BJ (cell line): ENCODE measurements at places on chromosomes 1 and 21.

GRCh38 chr1:159895836-159896545 is 4.0 kb downstream of the CFAP45 start:
- DNase-seq, result no peak

DNA sequence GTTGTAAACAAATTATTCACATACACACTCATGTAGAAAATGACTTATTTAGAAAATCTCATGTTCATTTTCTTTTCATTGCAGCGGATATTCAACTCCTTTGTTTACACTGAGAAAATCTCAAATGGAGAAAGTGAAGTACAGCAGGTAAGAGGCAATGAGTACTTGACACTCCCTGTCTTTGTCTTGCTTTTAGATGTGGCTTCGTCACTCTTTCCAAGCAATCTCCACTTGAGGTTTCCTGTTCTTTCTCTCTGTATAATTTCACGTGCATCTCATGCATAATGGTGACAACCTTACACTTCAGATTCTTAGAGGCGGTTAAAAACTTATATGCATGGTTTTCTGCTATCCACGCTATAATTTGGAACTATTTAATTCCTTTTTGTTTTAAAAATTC is 80.6 kb downstream of the CACHD1 start:
- no peak for DNase-seq

- DNase-seq, result no peak
Observed at GRCh38 chr1:63405021-63405420, 37.6 kb downstream of the ALG6 start.

- no peak for DNase-seq
Observed at GRCh38 chr1:20212685-20213331, 26.5 kb upstream of the PLA2G2C start.

DNA sequence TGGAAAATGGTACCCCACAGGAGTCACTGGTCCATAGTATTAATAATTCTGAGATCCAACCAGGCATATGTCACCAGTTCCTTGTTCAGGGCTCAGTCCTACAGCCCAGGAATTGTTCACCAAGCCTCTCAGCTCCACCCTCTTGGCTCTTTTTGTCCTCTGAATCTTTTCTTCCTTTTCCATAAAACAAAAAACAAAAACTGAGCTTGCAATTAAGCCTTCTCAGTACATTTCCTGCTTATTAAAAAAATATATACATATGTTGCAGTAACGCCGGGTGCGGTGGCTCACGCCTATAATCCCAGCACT is 23.4 kb upstream of the KIF1B start:
- DNase-seq, result no peak

GRCh38 chr21:28754127-28754611 is 238.5 kb downstream of the LTN1 start:
- peak; percentile 91 for DNase-seq

DNA sequence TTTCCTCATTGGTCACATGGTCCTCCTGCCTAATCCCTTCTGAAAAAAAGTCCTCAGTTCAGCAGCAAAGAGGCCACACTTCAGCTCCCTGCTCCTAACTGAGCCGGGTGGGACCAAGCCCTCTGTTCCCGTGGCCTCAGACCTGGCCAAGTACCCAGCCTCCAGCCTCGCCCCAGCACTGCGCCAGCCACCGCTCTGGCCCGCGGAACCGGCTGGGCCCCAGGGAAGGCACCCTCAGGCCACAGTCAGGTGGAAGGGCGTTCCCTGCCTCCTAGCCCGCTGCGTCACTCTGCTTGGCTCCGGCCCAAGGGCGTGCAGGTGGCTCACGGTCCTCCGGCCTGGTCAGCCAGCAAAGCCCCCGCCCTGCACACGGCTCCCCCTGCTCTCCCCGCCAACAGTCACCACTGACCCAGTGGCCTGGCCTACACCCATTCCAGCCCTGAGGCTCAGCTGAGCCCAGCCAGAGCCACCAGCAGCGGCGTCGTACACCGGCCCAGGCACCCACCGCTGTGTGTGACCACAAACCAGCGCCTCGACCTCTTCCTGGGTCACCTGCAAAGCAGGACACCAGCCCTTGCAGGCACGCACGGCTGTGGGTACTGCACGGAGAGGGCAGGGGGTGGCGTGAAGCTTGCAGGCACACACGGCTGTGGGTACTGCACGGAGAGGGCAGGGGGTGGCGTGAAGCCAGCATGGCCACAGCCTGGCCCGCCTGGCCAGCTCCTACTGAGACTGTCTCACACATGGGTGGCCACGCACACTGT is 19.4 kb downstream of the NADK start:
- DNase-seq, result no peak

GRCh38 chr1:223831755-223832636 is 13.8 kb downstream of the TP53BP2 start:
- DNase-seq, result peak; percentile 62

- peak; percentile 17 for DNase-seq
Observed at GRCh38 chr1:93437976-93438605, 9.8 kb upstream of the FNBP1L start.

DNA sequence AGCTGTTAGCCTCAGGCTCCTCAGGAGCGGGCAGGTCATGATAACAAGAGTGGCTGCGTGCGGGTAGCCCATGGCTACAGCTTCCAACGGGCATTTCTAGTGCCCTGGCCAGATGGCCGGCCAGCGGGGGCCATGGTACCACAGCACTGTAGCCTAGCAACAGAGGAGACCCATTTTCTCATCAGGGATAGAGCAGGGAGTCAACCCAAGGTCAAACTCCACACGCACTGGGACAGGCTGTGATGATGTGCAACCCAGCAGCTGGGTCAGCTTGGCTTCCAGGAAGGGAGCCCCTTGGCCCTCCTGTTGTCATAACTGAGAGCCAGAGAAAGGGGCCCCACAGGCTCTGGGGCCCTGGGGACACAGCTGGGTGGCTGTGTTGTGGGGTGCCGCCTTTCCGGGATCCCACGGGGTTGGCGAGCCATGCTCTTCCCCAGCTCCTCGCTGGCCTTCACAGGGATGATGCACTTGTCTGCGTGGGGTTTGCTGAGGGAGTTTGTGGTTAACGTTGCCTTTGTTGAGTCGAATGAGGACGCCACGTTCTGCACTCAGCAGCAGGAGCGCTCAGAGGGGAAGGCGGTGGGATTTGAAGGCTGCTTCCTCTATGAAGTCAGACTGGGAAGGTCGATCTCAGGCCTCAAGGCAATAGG is 46.3 kb downstream of the COL18A1 start:
- DNase-seq, result no peak

GRCh38 chr1:85372683-85373377 is 92.1 kb downstream of the DDAH1 start:
- DNase-seq, result no peak

GRCh38 chr1:75519651-75520427 is 91.1 kb downstream of the SLC44A5 start:
- no peak for DNase-seq

GRCh38 chr1:115196296-115196695 is 107.0 kb upstream of the TSPAN2 start:
- DNase-seq, result no peak

DNA sequence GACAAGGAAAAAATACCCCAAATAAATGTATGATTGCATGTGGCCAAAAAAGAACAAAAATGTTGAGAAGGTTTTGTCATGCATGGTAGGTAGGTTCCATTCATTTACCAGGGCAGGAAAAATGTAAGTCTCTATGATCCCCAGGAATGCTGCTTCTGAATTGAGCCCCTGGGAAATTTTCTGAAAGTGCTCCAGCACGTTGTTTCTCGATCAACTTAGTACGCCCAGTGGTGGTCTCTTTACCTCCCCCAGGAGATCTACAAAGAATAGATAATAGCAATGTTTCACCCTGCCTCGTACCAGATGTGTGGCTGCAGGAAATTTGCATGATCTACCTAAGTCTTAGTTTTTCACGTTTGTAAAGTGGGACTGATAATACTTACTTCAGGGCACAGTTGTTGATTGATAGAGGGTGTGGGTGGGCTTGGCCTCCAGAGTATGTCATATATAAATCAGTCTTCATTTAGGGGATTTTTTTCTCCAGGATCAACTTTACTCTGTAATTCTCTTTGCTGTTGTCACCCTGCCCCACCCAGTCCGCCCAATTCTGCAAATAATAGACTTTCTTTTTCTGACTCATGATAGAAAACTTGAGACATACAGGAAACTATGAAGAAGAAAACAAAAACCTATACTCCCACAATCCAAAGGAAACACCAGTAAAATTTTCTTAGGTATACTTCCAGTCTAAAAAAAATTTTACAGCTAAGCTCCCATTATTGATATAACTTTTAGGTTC is 462.0 kb upstream of the RUNX1 start:
- no peak for DNase-seq

GRCh38 chr21:35664683-35665082 is 395.6 kb downstream of the SETD4 start:
- no peak for DNase-seq

DNA sequence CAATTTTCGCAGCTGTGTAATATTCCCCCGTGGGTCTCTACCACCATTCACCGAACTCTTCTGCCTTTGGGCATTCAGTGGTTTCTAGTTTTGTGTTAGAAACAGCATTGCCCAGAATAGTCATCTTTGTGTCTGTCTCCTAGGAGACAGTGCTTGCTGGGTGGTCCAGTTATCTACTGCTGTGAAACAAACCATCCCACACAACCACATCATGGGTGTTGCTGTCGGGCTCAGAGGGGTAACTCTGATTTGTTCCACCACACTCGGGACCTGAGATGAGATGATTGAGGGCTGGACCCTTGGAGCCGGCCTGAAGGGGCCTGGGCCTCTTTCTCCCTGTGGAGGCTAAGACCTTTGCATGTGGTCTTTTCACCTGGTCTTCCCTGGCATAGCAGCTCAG is 427.2 kb upstream of the VAMP3 start:
- DNase-seq, result no peak

- no peak for DNase-seq
Observed at GRCh38 chr1:18869847-18870594, 10.6 kb upstream of the TAS1R2 start.

- no peak for DNase-seq
Observed at GRCh38 chr1:119220991-119221390, 80.5 kb upstream of the WARS2 start.

- peak; percentile 91 for DNase-seq
Observed at GRCh38 chr21:42097860-42098454, 26.8 kb downstream of the UMODL1 start.

DNA sequence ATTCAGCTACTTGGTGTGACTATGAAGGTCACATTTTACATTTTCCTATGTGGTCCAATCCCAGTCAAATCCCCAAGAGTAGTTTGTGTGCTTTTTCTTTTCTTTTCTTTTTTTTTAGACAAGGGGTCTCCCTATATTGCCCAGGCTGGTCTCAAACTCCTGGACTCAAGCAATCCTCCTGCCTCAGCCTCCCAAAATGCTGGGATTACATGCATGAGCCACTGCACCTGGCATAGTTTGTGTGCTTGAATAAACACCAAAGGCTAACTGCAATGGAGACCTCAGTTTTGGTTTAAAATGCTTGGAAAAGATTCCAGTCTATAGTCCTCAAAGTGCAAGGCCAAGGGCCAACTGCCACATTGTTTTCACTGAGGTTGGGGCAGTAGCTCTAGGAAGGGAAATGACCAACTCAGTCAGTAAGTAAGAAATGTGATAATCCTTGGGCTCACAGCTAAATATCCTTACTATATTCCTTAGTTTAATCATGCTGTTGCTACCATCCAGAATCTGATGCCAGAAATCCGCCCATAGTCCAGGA is 38.6 kb downstream of the EIF2B3 start:
- no peak for DNase-seq

DNA sequence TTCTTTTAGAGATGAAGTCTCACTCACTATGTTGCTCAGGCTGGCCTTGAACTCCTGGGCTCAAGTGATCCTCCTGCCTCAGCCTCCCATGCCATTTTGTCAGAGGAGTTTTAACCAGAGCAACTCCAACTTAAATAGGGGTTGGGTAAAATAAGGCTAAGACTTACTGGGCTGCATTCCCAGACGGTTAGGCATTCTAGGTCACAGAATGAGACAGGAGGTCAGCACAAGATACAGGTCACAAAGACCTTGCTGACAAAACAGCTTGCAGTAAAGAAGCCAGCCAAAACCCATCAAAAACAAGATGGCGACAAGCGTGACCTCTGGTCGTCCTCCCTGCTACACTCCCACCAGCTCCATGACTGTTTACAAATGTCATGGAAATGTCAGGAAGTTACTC is 5.7 kb upstream of the DNAH14 start:
- DNase-seq, result no peak

DNA sequence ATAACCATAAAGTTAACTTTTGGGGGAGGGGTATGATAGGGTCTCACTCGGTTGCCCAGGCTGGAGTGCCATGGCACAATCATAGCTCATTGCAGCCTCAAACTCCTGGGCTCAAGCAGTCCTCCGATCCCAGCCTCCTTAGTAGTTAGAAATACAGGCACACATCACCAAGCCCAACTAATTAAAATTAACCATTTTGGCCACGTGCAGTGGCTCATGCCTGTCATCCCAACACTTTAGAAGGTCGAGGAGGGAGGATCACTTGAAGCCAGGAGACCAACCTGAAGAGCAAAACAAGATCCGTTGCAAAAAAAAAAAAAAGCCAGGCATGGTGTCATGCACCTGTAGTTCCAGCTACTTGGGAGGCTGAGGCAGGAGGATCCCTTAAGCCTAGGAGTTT is 26.6 kb upstream of the MED18 start:
- DNase-seq, result no peak

DNA sequence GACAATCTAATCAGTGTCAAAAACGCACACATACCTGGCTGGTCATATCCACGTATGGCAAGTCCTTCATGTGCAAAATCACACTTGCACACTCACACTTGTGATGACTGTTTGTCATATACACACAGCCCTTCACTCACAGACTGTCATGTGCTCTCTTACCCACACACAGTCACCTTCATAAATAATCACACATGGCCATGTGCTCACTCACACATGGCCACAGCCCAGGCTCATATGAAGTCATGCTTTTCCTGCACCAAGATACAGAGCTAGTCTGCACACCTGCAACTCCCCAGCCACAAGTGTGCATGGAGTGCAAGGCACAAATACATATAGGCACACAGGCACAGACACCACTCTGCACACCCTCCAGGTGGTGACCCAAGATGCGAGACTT is 45.4 kb upstream of the FOXO6 start:
- DNase-seq, result no peak

- no peak for DNase-seq
Observed at GRCh38 chr21:33299181-33299752, 25.5 kb upstream of the IFNAR1 start.

DNA sequence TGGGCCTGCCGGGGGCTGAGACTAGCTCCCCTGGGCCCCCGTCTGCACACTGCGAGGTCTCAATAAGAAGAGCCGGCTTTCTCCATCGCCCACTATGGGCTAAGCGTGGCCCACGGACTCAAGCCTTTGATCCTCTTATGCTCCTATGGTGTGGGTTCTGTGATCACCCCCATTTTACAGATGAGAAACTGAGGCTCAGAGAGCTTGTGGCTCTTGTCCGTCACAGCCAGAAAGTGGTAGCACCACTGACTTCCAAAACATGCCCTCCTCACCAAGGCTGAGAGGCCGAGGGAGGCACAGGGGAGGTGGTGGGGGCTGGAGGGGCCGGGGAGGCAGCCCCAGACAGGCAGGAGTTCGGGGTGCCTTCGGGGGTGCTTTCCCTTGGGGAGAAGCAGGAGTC is 39.0 kb upstream of the CASZ1 start:
- no peak for DNase-seq

GRCh38 chr1:27650171-27650538 is 15.2 kb upstream of the FGR start:
- no peak for DNase-seq
